NCI-H1436 treated with DMSO at 0.1 percent for 48 hours (cell line): ENCODE measurements at places on chromosomes 1 and 21.

DNA sequence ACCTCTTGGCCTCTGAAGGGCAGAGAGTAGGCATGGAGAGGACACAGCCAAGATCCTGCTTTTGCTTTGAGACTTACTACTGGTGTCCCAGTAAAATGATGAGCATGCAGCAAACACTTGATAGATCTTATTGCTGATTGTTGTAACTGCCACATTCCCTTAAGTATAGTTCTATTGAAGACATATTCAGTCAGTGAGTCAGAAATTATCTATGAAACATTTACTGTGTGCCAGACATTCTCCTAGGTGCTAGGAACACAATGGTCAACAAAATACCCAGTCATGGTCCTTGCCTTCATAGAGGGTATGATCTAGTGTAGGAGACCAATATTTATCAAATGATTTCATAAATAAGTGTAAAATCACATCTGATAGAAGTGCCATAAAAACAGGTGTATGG lies 13.6 kb downstream of the STYXL2 start:
- no peak for DNase-seq

- no peak for DNase-seq
Measured at GRCh38 chr1:204366759-204367158, 7.0 kb upstream of the PLEKHA6 start.

DNA sequence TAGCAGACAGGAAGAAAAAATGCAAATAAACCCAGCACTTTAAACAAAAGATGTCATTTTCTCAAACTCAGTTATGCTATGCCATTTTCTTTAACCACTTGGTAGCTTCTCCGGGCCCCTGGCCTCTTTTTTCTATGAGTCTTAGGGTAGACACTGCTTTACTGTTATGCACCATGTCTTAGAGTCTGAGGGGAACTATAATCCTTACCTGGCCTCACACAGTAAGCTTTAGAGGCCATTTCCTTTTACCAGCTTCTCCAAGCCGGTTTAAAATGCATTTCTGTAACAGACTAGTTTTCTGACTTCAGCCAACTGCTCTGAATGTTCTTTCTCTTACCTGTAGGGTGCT lies 73.7 kb upstream of the EDEM3 start:
- no peak for DNase-seq

- no peak for DNase-seq
Measured at GRCh38 chr1:221643404-221644144, 98.3 kb downstream of the DUSP10 start.

DNA sequence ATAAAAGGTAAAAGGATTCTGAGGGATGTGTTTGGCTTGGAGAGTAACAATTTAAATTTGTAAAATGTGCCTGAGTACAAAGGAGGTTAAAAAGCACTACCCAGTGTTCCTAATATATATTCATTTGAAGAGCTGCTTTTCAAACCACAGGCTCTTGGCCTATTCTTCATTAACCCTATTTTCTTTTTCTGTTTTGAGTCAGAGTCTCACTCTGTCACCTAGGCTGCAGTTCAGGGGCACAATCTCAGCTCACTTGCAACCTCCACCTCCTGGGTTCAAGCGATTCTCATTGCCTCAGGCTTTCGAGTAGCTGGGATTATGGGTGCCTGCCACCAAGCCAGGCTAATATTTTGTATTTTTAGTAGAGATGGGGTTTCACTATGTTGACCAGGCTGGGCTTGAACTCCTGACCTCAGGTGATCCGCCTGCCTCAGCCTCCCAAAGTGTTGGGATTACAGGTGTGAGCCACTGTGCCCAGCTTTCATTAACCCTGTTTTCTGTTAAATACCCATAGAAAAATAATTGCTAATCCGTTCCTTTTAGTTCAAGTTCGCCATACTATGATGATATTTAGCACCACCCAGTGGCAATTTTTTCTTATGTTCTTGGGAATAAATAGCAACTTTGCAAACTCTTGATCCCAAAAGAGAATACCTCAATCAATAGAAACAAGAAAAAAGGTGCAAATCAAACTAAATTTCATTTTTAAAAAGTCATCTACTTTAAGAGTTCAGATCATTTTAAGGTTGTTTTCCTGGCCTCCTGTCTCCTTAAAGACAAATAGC lies 30.5 kb downstream of the ZBTB8OS start:
- DNase-seq, result no peak
